Sciatic nerve (tissue), 2 donors: ENCODE measurements at places on chromosomes 3 and 15. TPM values are rescaled to one million over a fixed set of nuclear protein-coding genes. Genes with fewer than 3 reads are reported as not detected.

GRCh38 chr15:30043211-30043655 is 39.5 kb upstream of the GOLGA8J start:
- no peak for DNase-seq

GRCh38 chr15:38817427-38818156 is 253.0 kb upstream of the RASGRP1 start:
- DNase-seq: peak; percentile 89

- DNase-seq: no peak
Observed at GRCh38 chr15:75736256-75736655, 23.6 kb upstream of the CSPG4 start.

The ARPIN gene
- total RNA-seq: 30.1 TPM

The ROPN1 gene
- total RNA-seq: not detected

The DPP8 gene
- total RNA-seq: 39.4 TPM
